ENCODE measurements at places on chromosomes 5 and 9.

DNA sequence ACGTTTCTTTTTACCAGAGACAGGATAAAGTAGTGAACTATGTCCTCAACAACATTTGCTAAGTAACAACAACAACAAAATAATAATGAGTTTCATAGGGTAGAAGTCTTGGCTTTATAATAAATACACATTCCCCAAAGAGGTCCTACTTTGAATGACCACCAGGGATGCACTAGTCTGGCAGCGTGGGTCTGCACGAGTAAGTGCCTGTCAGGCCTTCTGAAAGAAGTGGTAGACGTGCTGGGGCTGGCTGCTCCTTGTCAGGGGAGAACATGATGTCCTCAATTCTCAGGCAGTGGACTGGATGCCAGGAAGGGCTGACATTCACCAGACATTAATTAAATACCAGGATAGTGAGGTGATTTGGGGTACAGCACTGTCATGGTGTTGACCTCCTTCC is 331.1 kb downstream of the TMEM38B start:
- no peak for DNase-seq
- H3K4me1 ChIP-seq: peaks cover 8% of the 10 kb centered on the region
- no peaks in the 10 kb centered on the region for H3K27me3 ChIP-seq
- no peak overlapping the region for H3K4me3 ChIP-seq
- no peaks in the 10 kb centered on the region for H3K36me3 ChIP-seq

DNA sequence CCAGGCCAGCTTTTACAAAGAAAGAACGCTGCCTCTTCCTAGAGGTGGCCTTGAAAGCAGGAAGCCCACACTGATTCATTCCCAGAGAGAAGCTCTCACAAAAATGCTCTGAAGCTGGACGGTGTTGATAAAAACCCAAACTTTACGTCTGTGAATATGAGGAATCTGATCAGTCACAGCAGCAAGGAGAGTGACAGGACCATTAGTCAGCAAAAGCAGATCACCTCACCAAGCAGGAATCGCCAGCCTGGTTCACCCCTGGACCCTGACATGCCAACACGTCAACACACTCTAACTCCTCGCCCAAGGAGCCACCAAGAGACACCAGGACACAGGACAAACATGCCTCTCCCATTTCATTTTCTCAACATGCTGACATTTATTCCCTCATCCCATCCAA is 70.6 kb upstream of the ZNF622 start:
- DNase-seq: no peak
- no peaks in the 10 kb centered on the region for H3K27me3 ChIP-seq
- no peak overlapping the region for H3K4me3 ChIP-seq
- H3K27ac ChIP-seq: peak overlapping the region; percentile 70

DNA sequence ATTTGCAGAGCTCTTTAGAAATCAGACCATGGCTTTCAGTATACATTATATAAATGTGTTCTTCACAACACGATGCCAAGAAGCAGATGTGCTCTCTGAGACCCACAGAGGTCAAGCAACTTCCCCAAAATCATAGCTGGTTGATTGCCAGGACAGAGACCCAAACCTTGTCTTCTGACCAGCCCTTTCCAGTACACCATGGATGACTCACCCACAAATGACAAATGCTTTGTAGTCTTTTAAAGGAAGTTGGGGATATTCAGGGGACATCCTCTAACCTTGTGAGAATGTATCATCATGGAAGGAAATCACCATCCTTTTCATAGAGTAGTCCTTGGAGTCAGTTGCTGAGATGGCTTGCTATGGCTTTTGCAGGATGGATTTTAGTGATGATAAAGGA is 30.1 kb downstream of the ZNF462 start:
- H3K4me3 ChIP-seq: no peak overlapping the region
- DNase-seq: no peak
- H3K36me3 ChIP-seq: no peaks in the 10 kb centered on the region
- H3K27me3 ChIP-seq: no peaks in the 10 kb centered on the region
- peaks cover 61% of the 10 kb centered on the region for H3K4me1 ChIP-seq

DNA sequence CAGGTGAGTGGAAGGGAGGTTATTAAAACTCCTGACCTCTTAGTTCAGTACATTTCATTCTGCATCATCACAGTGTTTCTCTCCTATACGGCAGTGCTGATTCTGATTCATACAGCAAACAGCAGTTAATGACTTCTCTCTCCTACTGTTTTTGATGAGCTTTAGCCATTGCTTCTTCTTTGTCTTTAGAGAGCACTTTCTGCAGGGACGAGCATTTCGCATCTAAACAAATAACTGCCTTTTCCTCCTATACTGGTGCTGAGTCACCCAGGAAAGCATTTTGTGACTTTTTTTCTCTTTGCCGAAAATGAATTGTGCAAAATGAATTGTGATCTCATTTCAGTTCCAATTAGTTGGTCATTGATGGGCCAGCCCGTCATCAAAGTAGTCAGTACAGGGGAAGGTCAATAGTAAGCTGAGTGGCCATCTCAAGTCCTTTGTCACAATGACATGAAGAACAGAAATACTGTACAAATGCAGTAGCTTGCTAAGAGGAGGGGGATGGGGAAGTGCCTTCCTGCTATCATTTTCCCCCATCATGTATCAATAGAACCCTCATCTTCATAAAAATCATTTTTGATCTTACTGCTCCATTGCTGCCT is 98.5 kb downstream of the INSYN2B start:
- no peaks in the 10 kb centered on the region for H3K36me3 ChIP-seq
- H3K27me3 ChIP-seq: no peaks in the 10 kb centered on the region
- no peak overlapping the region for H3K27ac ChIP-seq
- no peaks in the 10 kb centered on the region for H3K4me1 ChIP-seq
- no peak overlapping the region for H3K4me3 ChIP-seq

- H3K4me1 ChIP-seq: peaks cover 17% of the 10 kb centered on the region
- no peak for DNase-seq
- no peaks in the 10 kb centered on the region for H3K36me3 ChIP-seq
- H3K27ac ChIP-seq: peak overlapping the region; percentile 84
- H3K4me3 ChIP-seq: peak overlapping the region; percentile 99
These were observed 1.4 kb downstream of the NRARP start for GRCh38 chr9:137300567-137301080.

- H3K27ac ChIP-seq: no peak overlapping the region
- DNase-seq: no peak
- H3K4me1 ChIP-seq: no peaks in the 10 kb centered on the region
- no peak overlapping the region for H3K4me3 ChIP-seq
- peaks cover 1% of the 10 kb centered on the region for H3K36me3 ChIP-seq
These were observed 34.5 kb downstream of the NIPSNAP3B start for GRCh38 chr9:104798209-104798995.

GRCh38 chr5:127038550-127038949 is 8.2 kb upstream of the MARCHF3 start:
- no peak for DNase-seq
- no peak overlapping the region for H3K27ac ChIP-seq
- no peaks in the 10 kb centered on the region for H3K27me3 ChIP-seq
- H3K4me1 ChIP-seq: no peaks in the 10 kb centered on the region
- H3K36me3 ChIP-seq: no peaks in the 10 kb centered on the region

DNA sequence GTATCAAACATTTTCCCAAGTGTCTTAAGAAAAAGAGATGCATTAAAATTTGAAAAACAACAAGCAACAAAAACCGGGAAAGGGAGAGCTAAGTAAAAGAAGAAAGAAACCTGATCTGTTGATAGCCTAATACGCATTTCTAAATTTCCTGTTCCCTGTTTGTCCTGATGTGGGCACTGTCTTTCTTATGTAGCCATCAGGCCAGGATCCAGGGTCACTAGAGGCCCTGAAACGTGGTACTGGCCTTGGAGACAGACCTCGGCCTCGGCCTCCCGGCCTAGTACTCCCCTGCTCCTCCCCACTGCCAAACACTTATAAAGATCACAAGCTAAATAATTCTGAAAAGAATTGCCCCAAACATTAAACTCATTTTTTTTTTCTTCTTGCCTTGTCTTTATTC is 547.2 kb downstream of the IRX1 start:
- no peak overlapping the region for H3K4me3 ChIP-seq
- H3K36me3 ChIP-seq: no peaks in the 10 kb centered on the region
- no peak for DNase-seq

DNA sequence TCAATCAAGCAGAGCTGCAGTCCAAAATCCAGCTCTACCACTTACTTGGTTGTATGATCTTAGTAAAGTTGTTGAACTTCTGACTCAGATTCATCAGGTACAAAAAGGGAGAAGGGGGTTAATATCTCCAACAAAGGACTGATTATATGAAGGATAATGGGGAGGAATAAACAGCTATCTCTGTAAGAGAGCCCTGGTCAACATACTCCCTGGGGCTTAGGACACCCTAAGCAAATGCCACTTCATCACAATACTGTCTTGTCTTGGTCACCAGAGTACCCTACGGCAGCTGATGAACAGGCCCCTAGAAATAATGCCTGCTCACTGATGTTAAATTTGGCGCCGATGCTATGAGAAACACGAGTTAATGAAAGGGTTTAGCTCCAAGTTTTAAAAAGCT is 34.8 kb downstream of the LHFPL2 start:
- H3K36me3 ChIP-seq: no peaks in the 10 kb centered on the region
- H3K4me1 ChIP-seq: peaks cover 15% of the 10 kb centered on the region
- no peak for DNase-seq
- H3K27ac ChIP-seq: no peak overlapping the region

GRCh38 chr9:34796924-34797323 is 87.0 kb upstream of the CCL21 start:
- no peaks in the 10 kb centered on the region for H3K4me1 ChIP-seq
- H3K36me3 ChIP-seq: no peaks in the 10 kb centered on the region
- DNase-seq: no peak
- no peaks in the 10 kb centered on the region for H3K27me3 ChIP-seq
- no peak overlapping the region for H3K4me3 ChIP-seq

DNA sequence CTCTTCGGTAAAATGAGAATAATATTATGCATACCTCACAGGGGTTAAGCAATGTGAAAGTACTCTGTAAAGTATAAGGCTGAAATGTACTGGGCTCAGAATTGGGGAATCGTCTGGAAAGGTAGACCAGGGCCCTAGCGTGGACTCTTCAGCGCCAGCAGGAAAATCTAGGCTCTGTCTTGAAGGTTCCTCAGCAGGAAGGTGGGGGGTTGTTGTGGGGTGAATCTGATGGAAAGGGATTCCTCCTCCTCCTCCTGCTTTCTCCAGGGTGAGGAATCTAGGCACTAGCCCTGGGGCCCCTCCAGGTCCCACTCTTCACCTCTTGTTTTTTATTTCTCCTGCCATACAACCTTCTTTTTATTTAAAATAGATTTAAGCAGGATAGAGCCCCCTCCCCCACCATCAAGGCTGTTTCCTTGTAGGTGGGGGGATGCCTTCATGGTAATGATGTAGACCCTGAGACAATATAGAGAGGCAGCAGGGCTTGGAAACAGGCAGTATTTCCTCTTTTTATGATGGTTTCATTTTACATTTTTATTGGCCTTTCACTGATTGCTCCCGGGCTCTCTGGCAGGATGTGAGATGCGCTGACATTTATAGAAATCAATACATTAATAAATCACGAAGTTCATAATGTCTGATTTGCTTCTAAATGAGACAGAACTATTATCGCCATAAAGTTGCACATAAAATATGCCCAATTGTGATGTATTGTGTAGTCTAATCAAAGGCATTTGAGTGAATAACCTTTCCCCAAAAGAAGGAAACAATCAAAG is 78.9 kb upstream of the GABRP start:
- no peak overlapping the region for H3K27ac ChIP-seq
- H3K4me3 ChIP-seq: no peak overlapping the region
- no peaks in the 10 kb centered on the region for H3K27me3 ChIP-seq
- H3K4me1 ChIP-seq: no peaks in the 10 kb centered on the region

DNA sequence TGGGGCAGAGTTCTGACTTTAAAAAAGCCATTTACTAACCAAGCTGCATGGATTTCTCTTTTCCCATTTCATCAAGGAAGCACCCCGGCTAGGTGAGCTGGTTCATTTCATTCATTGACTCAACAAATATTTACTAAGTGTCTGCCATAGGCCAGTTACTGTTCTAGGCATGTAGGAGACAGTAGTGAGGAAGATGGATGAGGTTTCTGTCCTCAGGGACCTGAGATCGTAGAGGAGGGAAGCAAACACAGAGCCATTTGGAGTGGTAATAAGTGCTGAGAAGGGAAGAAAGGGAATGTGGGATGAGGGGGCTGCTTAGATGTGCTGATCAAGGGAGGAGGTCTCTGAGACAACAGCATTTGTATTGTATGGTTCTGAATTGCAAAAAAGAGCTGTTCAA is 120.4 kb downstream of the C9orf152 start:
- H3K4me3 ChIP-seq: no peak overlapping the region
- no peaks in the 10 kb centered on the region for H3K36me3 ChIP-seq
- H3K27me3 ChIP-seq: no peaks in the 10 kb centered on the region
- peak overlapping the region; percentile 14 for H3K27ac ChIP-seq

- no peak for DNase-seq
- no peaks in the 10 kb centered on the region for H3K27me3 ChIP-seq
- H3K36me3 ChIP-seq: no peaks in the 10 kb centered on the region
- no peak overlapping the region for H3K4me3 ChIP-seq
These were observed 166.7 kb downstream of the GAPVD1 start for GRCh38 chr9:125428060-125428901.

DNA sequence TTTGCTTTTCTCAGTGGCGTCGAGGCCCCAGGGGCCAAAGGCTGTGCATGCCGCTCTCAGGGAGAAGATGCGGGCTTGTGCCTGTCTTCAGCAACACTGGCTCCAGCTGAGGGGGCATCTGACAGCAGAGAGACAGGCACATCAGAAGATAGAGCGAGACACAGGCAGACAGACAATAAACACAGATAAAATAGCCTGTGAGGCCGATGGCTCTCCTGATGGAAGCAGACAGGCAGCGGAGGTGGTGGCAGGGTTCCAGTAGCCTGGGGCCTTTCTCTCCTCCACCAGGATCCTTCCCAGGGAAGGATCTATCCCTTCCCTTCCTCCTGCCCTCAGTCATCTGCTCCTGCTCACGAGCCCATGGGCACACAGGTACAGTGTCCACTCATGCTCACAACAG is 16.6 kb upstream of the UNC5A start:
- H3K4me1 ChIP-seq: no peaks in the 10 kb centered on the region
- DNase-seq: no peak

GRCh38 chr9:13354733-13355132 is 75.2 kb upstream of the MPDZ start:
- H3K36me3 ChIP-seq: no peaks in the 10 kb centered on the region
- H3K4me1 ChIP-seq: no peaks in the 10 kb centered on the region
- no peak overlapping the region for H3K27ac ChIP-seq
- no peak for DNase-seq

- H3K27me3 ChIP-seq: no peaks in the 10 kb centered on the region
- DNase-seq: no peak
- H3K4me3 ChIP-seq: no peak overlapping the region
- no peaks in the 10 kb centered on the region for H3K4me1 ChIP-seq
- H3K27ac ChIP-seq: no peak overlapping the region
- no peaks in the 10 kb centered on the region for H3K36me3 ChIP-seq
These were observed 188.0 kb downstream of the CARTPT start for GRCh38 chr5:71907001-71907588.

GRCh38 chr5:164809821-164810220 is 1304.4 kb downstream of the MAT2B start:
- H3K36me3 ChIP-seq: no peaks in the 10 kb centered on the region
- no peak overlapping the region for H3K4me3 ChIP-seq
- H3K27ac ChIP-seq: no peak overlapping the region

DNA sequence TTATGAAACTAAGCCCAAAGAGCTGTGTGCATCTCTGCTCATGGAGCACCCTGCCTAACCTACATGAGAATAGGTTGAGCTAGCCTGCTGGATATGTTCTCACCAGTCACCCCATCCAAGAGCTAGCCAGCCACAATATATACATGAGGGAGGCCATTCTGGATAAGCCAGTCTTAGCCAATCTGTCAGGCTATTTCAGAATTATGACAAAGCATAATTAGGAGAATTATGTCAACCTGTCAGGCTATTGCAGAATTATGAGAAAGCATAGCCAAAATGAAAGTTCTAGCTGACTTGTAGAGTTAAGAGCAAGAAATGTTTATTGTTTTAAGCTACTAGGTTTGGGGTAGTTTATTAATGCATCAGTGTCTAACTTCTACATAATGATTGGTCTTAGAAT is 189.8 kb downstream of the WDR70 start:
- DNase-seq: no peak
- no peak overlapping the region for H3K27ac ChIP-seq
- no peaks in the 10 kb centered on the region for H3K36me3 ChIP-seq
- H3K4me1 ChIP-seq: no peaks in the 10 kb centered on the region
- no peak overlapping the region for H3K4me3 ChIP-seq
- H3K27me3 ChIP-seq: no peaks in the 10 kb centered on the region

All from Caco-2 (cell line).